ENCODE measurements at places on chromosomes 6 and 20.

- DNase-seq = no peak
Observed at GRCh38 chr6:144647971-144648651, 363.0 kb downstream of the UTRN start.

- DNase-seq = no peak
Observed at GRCh38 chr6:166308033-166308768, at the start of gene PRR18. PRR18 (minus strand) TSS chr6:166308392; CDS start chr6:166308142, 250 bp downstream.

DNA sequence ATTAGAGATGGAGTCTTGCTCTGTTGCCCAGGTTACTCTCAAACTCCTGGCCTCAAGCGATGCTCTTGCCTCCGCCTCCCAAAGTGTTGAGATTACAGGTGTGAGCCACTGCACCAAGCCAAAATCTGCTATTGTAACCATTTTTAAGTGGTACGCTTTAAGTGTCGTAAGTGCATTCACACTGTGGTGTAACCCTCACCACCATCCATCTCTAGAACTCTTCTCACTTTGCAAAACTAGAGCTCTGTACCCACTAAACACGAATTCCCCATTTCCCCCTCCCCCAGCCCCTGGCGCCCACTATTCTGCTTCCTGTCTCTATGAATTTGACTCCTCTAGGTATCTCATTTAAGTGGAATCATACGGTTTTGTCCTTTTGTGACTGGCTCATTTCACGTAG, 2.8 kb upstream of the FAM83C start:
- no peak for DNase-seq

DNA sequence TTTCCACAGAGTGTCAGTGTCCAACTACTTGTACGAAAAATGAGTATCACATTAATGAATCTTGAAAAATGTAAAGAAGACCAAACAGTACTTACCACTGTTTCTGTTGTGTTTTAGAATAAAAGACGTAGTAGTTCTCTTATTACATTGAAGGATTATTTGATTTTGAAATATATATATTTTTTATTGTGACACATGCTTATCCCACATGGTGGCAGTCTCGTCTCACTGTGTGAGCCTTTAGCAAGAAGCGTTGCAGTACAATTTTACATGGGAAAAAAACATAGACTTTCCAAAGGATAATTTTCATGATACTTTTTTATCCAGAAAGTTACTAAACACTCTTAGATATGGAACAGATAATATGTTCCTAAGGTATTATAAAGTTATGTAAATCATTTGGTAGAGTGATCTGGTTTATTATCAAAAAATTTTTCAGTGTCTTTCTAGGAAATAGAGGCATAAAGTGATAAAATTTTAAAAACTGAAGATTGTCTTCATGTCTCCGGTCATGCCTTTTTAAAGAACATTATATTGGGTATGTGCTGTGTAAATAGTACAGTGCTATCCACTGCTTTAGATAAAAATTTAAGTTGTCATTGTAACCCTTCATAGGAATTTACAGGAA, 117.5 kb upstream of the SAMD5 start:
- peak; percentile 23 for DNase-seq

DNA sequence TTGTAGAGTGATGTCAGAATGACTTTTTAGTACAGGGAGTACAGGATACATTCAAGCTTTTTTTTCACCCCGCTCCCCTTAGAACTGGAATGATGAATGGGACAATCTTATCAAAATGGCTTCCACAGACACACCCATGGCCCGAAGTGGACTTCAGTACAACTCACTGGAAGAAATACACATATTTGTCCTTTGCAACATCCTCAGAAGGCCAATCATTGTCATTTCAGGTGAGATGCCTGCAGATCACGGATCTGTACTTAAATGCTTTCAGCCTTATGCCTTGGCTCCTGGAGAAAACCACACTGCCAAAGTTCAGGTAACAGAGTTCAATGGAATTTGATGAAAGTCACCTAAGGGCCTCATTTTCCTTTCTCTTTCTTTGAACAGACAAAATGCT, 8.5 kb downstream of the TNFAIP3 start:
- DNase-seq = no peak

DNA sequence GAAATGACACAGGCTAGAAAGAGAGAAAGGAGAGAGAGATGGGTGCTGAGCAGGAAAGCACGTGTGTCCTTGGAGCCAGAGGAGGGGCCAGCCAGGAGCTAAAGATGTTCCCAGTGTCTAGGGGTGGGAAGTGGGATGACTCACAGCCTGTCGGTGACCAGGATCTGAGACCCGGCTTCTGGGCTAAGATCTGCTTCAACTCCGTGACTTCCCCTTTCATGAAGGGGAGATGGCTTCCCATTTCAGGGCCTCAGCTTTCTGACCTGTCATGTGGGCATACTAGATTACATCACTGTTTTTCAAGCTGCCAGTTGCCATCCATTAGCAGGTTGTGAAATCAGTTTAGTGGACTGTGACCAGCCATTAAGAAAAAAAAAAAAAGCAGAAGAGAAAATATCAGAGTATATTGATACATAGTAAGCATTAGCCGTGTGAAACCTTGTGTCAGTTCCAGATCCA, 5.4 kb downstream of the TGM3 start:
- no peak for DNase-seq

- no peak for DNase-seq
Observed at GRCh38 chr6:43125119-43125518, 46.0 kb upstream of the SRF start.

Measured in LNCaP clone FGC (cell line).